NCI-H526 treated with DMSO at 0.1 percent for 48 hours (cell line): ENCODE measurements at places on chromosomes 7 and 10.

DNA sequence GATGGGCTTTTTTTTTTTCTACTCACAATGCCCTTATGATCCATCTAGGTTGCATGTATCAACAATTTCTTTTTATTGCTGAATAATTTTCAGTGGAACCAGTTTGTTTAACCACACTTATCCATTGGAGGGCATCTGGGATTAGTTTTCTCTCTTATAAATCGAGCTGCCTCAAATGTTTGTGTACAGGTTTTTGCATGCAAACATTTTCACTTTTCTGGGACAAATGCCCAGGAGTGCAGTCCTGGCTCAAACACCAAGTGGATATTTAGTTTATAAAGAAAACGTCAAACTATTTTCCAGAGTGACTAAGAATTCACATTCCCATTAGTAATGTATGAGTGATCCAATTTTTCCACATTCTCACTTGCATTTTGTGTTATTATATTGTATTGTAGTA lies 313.4 kb downstream of the CXCL12 start:
- DNase-seq = no peak

DNA sequence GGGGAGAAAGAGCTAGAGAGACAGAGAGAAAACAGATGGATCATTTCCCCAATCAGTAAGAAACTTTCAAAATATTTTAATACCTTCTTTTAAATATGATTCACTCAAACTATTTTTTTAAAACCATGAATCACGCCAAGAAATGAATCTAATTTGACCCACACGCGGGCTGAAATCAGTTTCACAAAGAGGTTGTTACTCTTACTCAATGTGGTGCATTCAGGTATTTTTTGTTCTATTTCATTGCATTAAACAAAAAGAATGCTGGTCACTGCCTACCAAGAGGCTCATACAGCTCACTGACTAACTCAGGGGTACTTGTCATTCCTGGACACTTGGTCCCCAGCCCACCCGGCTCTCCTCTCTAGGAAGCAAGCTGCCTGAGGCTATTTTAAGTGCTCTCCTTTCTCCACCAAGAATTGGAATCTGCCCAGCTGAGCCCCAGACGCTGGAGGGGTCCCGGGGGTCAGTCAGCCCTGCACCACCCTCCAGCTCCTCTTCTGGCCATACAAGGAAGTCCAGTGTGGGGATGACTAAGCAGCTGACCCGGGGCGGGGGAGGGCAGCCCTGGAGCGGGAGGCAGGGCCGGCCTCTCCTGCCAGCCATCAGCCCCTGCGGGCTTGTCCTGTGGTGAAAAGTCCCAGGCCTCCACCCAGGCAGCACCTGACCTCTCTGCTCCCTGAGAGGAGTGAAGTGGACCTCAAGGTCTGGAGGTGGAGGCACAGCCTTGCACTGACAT lies 21.7 kb upstream of the PFKP start:
- DNase-seq = no peak

DNA sequence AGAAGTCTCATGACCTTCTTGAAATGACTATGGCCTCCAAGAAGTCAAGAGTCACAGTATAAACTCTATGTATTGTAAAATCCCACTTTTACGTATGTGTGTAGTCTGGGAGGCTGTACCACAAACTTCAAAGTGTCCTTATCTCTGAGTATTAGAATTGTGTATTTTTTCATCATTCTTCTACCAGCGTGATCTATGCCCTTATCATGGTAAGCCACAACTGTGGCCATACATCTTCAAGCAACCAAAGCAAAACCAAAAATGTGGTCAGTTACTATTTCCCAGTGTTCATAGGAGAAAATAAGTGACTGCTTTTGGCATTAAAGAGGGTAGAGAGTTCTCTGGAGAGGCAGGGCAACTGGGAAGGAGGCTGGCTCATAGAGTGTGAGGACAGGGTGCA lies 42.8 kb downstream of the SPOCK2 start:
- no peak for DNase-seq

GRCh38 chr7:112571852-112572607 lies 91.2 kb downstream of the LSMEM1 start:
- peak; percentile 33 for DNase-seq

GRCh38 chr7:97845622-97846203 lies 26.5 kb downstream of the ASNS start:
- DNase-seq = peak; percentile 55

- peak; percentile 40 for DNase-seq
Measured at GRCh38 chr7:108497082-108497725, 28.7 kb downstream of the PNPLA8 start.

- DNase-seq = no peak
Measured at GRCh38 chr10:72310636-72311035, 36.9 kb downstream of the DDIT4 start.

- no peak for DNase-seq
Measured at GRCh38 chr10:111175787-111176186, 99.0 kb downstream of the ADRA2A start.

DNA sequence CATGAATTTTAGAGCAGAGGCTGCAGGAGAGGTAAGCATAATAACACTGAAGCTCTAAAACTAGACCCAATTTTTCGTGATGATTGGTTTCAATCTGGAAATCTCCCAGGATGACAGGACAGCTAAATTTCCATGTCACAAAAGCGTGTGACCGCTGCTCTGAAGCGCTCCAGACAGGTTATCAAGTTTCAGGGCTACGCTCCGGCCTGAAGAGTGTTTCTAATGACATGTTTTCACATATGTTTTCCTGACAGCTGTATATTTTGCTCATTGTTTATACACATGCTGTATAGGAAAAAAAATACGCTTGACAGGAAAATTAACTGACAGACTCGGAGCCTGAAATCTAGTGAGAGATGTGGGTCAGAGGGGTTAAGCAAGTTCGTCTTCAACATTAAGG lies 219.8 kb upstream of the BMPER start:
- DNase-seq = no peak
